CD4-positive, alpha-beta T cell treated with Interleukin-21 for 1 hour (primary cell): ENCODE measurements at places on chromosomes 4 and X.

- DNase-seq: no peak
Observed at GRCh38 chr4:174734181-174734580, 94.9 kb downstream of the GLRA3 start.

DNA sequence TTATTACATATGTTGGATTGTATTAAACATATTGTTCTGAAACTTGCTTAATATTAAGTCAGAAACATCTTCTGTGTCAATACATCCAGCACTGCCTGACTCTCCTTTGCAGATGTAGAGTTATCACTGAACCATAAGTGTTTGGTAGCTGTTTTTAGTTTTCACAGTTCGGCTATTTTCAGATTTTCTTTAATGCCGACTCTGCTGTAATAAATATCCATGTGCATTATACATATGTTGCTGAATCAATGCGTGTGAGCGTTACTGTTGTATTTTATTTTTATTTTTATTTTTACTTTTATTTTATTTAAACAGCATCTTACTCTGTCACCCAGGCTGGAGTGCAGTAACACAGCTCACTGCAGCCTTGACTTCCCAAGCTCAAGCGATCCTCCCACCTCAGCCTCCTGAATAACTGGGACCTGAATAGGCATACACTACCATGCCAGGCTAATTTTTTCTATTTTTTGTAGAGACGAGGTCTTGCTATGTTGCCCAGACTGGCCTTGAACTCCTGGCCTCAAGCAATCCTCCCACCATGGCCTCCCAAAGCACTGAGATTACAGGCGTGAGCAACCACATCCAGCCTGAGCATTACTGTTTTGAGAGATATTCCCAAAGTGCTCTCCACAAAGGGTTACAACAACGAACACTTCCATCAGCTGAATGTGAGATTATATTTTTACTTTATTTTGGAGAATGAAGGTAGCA lies 50.7 kb upstream of the NOCT start:
- no peak for DNase-seq

DNA sequence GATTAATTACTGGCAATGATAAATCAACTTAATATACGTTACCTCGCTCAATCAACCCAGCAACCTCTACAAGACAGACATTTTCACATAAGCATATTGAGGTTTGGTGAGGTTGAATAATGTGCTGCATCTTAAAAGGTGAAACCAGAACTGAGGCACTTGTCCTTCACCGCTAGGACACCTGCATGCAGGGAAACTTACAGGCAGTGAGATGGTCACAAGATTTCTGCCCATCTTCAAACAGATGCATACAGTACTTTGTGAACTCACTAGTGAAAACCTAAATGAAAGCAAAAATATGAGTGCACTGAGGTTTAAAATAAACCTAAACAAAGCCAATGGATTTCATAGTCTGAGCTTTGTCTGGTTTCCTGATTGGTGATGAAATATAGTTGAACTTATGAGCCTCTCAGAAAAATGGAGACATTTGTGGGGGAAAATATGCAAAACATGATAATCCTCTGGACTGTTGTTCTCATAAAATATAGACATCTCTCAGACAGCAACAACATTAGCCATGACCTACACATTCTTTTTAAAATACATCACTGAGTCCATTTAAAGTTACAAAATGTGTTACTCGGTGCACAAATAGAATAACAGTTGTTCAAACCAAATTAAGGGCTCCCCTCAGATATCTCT lies 20.9 kb upstream of the PRSS12 start:
- DNase-seq: no peak

GRCh38 chrX:132092439-132093065 lies 35.3 kb downstream of the FRMD7 start:
- peak; percentile 58 for DNase-seq

- DNase-seq: no peak
Observed at GRCh38 chrX:134685668-134686067, 27.4 kb upstream of the PLAC1 start.

DNA sequence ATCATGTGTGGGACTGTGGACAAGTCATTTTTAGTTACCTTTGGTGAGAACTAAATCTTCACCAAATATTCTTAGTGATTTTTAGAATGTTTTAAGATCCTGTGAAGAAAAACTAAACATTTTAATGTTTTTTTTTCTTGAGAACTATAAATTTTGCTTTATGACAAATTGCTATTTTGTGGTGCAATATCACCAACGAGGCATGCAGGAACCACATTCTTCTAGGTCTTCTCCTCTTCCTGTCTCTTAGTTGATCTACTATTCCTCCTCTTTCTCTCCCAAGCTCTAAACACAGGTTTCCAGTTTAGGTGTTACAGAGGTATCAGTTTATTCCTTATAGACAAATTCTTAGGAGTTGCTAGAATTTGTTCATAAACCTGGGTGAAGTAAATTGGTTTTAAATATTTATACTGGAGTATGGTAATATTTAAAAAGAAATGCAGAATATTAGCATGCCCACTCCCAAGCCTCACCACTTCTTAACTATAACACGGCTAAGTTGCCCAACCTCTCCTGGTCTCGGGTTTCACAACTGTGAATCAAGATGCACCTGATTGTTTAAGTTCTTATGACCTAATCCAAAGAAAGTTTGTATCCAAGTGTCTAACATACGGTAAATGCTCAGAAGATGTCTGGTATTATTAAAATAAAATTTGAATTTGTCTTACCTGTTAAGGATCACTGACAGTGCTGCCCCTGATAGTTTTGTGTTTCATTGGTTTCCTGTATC lies 56.5 kb upstream of the CLNK start:
- no peak for DNase-seq

GRCh38 chr4:169337510-169337909 lies 66.8 kb upstream of the SH3RF1 start:
- DNase-seq: no peak

GRCh38 chr4:13722649-13723048 lies 95.1 kb upstream of the BOD1L1 start:
- no peak for DNase-seq

GRCh38 chr4:74794382-74795010 lies at the start of gene BTC:
Gene BTC (minus strand): TSS chr4:74794523. CDS start chr4:74794325, 198 bp downstream.
- no peak for DNase-seq

- DNase-seq: no peak
Observed at GRCh38 chr4:23022032-23022431, 329.3 kb downstream of the GBA3 start.

GRCh38 chr4:16721613-16722291 lies 176.7 kb downstream of the LDB2 start:
- DNase-seq: no peak

GRCh38 chr4:151864068-151864467 lies 103.3 kb upstream of the GATB start:
- DNase-seq: no peak

GRCh38 chrX:110915111-110915510 lies 119.5 kb upstream of the CHRDL1 start:
- no peak for DNase-seq

DNA sequence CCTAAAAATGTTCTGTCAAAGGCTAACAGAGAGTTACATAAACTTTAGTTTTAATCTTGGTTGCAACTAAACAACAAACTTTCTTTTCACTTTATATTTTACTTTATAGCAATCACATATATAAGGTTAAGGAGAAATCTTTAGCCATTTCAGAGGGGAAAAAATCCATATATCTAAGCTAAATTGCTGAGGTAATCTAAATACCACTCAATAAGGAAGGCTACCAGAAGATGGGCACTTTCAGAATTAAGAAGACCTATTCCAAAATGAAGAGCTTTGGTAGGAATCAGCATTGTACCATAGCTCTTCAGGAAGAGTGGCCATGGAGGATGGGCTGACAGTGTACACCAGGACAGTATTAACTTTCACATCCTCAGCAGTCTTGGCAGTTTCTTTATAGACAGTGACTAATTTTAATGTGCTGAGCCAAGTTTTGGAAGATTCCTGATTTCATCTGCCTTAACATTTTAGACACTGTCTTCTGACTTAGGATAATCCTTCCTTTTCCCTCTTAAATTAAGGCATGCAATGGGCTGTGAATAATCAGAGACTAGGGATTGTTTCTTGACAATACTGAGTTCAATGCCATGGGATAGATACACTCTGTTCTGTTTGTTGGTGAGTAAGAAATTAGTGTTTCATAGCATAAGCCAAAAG lies 7.1 kb downstream of the FAT4 start:
- no peak for DNase-seq

DNA sequence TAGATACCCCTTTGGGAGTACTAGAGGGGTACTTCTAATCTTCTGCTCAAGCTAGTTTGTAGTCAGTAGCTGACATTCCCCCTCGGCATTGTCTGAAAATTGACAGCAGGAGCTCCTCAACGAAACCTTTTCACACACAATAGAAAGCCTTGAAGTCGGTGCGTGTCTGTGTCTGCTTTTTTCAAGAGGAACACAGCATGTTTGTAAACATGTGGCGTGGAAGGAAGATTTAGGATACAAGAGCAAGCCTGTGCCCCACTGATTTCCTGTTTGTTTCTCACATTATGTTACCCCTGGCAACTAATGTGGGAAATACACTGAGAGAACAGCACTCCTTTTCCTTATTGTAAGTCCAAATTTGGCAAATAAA lies 252.6 kb downstream of the ANKRD50 start:
- no peak for DNase-seq

GRCh38 chr4:236028-236427 lies 69.2 kb downstream of the ZNF732 start:
- DNase-seq: no peak

GRCh38 chr4:6889101-6889735 lies 20.4 kb upstream of the TBC1D14 start:
- DNase-seq: no peak

DNA sequence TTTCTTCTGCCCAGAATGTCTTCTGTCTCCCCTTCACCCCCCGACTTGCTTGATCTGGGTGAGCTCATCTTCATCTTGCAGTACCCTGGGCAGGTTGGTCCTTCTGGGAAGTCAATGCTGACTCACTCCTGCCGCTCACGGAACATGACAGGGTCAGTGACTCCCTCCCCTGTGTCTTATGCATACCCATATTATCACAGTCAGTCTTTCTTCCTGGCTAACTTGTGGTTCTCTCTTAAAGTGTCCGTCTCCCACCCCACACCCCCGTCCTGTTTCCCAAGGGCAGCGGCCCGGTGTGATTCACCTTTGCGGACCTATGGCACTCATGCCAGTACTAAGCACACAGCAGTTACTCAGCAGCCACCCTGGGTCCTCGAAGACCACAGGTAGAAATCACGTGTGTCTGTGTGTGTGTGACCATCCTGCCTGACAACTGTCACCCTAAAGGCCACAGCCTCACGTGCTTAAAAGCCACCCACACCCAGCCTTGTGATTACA lies 17.7 kb downstream of the IQSEC2 start:
- no peak for DNase-seq

DNA sequence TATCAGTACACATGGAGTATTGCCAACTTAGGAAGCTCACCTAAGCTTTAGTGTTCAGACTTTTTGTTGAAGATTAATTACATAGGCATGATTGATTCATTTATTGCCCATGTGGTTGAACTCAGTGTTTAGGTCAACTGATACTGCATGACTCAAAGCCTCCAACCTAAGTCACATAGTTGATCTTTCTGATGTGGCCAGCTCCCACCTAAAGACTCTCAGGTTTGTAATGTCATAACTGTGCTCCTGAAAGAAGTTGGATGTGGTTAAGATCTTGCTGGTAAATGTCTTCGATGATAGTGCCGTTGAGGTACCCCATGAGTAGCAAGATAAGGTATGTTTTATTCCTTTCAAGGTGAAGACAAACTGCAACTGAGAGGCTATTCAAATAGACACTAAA lies 192.5 kb downstream of the EDA start:
- no peak for DNase-seq

GRCh38 chrX:131199091-131199490 lies 90.0 kb downstream of the IGSF1 start:
- no peak for DNase-seq

GRCh38 chrX:19725641-19726040 lies 161.8 kb downstream of the SH3KBP1 start:
- no peak for DNase-seq

- DNase-seq: no peak
Observed at GRCh38 chr4:100826067-100826466, 308.2 kb upstream of the EMCN start.

- no peak for DNase-seq
Observed at GRCh38 chrX:151776181-151776731, 41.7 kb downstream of the CNGA2 start.

DNA sequence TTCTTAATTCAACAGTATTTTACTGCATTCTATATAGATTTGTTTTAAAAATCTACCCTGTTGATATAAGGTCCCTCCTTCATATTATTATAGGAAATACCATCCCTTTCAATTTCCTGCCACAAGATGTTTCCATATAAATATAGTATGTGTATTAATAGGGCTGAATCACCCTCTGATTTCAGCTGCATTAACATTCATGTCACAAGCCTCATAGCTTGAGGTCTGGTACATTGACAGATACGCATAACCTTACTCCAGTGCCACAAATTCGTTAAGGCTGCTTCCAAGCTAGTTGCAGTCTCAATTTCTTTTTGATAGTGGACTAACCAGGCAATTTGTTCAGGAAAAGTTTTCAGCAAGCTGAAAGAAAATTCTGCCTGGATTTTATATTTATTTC lies 128.4 kb downstream of the KLHL34 start:
- no peak for DNase-seq

DNA sequence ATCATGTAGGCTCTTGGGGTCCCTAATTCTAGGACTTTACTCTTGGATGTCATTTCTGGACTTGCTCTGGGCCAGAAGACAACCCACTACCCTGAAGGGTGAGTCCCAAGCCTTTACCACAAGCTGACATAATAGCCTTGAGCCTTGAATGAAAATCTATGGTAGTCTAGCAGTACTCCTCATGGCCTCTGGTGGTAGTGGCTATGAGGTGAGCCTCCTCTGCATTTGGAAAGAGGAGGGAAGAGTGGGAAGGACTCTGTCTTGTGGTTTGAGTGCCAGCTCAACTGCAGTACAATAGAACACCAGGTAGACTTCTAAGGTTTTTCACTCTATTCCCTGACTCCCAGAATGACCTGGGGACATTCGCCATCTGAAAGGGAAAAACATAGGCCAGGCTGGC lies 96.5 kb downstream of the DCAF12L1 start:
- DNase-seq: no peak
